SW480 (cell line): ENCODE measurements at places on chromosomes 13 and 19.

- DNase-seq = no peak
These were observed 28.2 kb upstream of the RFC3 start for GRCh38 chr13:33789739-33790138.

GRCh38 chr13:75489502-75490263 lies 7.7 kb upstream of the TBC1D4 start:
- peak; percentile 61 for DNase-seq

DNA sequence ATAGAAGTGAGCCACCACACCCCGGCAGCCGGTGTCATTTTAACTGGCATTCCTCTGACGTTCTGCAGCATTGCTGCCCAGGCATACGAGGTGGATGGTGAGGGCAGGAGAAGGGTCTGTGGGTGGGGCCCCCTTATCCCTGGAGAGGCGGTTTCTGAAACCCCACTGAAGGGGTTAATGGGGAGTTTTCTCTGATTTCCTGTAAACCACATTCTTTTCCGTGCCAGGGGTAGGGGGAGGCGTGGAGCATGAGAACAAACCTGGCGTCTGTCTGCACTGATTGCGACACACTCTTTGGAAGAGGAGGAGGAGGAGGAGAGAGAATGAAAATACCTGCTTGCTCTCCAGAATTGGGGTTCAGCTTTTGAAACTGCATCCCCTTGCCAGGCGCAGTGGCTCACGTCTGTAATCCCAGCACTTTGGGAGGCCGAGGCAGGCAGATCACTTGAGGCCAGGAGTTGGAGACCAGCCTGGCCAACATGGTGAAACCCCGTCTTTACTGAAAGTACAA lies 2.7 kb upstream of the C3 start:
- DNase-seq = no peak

- no peak for DNase-seq
These were observed 535.9 kb downstream of the GPC5 start for GRCh38 chr13:91934354-91934753.

- peak; percentile 43 for DNase-seq
These were observed 18.5 kb downstream of the POU2F2 start for GRCh38 chr19:42113641-42114348.

- no peak for DNase-seq
These were observed 78.0 kb downstream of the ZC3H13 start for GRCh38 chr13:45974500-45974899.

GRCh38 chr13:44865722-44866410 lies 123.4 kb downstream of the NUFIP1 start:
- DNase-seq = no peak
